ENCODE measurements at places on chromosomes 5 and 9.

GRCh38 chr5:7078901-7079300, 317.0 kb upstream of the ADCY2 start:
- peak; percentile 53 for DNase-seq

DNA sequence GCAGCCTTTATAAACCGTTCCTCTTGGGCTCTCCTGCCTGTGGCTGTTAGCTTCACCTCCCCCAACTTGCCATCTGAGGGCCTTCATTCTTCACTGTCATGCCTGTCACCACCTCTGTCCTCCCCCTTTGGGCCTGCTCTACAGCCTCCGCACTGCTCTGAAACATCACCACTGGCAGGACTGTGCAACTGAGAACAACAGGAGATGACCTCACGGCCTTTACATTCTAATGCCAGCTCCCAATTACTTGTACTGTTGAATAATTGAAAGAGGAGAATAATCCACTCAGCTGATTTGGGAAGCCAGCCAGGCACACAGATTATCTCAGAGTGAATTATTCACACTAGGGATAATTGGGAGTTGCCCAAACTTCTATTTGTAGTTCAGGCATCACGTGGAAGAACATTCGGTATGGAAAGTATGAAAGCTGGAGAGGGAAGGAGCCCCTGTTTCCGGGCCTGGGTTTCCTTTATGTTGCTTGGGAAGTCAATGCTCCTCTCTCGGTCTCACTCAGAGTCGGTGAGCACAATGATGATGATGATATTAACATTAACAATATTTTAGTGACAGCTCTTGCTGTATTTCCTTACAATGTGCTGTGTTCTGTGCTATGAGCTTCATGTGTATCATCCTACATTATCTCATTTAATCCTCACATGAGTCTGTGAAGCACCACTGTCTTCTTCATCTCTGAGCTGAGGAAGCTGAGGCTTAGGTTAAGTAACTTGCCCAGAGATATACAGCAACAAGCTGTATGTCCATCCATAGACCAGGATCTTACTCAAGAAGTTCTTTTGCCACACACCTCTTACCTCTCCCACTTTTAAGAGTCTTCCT, 99.3 kb upstream of the LRRTM2 start:
- DNase-seq, result peak; percentile 43

DNA sequence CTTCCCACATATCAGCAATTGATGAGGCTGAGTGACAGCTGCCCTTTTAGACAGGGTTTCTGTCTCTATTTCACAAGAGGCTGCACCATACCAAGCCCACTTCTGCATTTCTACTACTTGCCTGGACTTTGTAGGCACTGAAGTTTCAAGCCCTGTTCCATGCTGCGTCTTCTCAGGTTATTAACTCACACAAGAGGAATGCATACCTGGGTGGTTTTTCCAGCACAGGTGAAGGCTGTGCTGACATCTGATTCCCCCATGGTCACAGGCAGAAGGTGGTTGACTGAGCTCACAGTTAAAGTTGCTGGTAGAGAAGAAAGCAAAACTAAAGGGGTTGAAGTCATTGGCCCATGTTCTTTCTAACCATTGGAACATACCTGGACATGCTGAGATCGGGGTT, 86.6 kb downstream of the MAMDC2 start:
- no peak for DNase-seq

DNA sequence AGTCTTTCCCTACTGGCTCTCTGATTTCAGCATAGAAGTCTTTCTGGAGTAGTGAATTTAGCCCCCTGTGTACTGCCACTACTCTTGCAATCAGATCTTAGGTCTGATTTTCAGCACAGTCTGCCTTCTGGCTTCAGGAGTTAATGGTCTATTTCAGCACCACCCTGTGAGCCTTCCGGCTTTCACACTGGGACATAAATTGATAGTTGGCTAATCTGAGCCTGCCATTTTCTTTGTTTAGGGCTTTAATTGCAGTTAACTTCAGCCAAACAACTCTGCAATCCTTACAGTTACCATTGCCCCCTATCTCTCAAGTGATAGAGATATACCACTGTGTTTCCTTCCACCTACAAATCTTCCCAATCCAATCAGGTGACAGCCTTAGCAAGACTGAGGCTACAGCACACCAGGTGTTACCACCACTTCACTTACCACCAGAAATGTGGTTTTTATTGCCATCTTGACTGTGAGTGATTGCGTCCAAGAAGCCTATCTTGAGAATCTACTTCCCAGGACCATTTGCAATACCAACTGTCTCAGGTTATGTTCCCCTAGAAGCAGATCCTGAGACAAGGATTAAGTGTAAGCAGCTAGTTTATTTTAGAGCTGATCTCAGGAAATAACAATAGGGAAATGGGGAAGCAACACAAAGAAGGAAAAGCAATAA, 51.9 kb upstream of the NEK6 start:
- peak; percentile 10 for DNase-seq

- no peak for DNase-seq
Observed at GRCh38 chr5:133072021-133072420, 20.2 kb downstream of the HSPA4 start.

DNA sequence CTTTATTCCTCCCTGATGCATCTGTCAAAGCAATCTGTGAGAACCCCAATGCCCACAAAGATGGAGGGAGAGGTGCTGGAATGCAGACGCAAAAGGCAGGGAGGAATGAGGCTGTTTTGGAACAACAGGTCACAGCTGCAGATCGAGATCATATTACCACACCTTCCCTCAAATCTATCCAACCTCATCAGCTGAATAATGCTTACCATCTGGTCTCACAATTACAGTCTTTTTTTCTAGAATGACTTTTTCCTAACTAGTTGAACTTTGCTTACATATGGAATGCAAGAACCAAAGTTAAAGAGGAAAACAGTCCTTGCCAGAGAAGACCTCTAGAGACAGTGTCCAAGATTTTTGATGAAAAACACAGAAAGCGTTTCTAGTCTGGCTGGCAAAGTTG, 158.1 kb downstream of the LPAR1 start:
- no peak for DNase-seq

DNA sequence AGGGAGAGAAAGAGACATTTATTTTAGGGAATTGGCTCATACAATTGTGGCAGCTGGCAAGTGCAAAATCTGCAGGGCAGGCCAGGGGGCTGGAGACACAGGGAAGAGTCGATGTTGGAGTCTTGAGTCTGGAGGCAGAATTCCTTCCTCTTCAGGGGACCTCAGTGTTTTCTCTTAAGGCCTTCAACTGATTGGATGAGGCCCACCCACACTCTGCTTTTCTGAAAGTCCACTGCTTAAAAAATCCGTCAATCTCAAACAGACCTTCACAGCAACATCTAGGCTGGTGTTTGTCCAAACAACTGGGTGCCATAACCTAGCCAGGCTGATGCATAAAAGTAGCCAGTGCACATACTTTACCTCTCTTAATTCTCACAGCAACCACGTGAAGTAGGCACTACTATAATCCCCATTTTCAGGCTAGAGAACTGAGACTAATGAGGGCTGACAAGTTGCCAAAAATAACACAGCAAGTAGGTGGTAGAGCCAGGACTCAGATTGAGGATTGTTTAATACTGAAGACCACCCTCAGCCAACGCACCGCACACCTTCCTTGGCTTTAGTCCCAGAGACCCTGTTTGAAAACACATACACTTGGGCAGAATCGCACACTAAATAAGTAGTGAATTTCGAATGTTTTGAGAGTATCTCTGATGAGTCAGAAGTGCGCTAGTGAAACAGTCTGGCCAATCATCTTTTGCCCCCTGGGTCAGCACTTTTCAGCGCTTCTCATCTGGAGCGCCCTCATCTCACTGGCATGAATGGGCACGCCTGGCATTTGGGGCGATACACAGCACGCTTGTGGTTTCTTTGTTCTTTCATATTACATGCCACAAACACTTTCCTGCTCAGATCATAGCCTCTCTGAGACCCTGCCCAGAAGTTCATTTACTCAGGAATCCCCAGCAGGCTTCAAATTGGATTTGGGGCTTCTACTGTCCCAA, 591.4 kb downstream of the CCDC171 start:
- DNase-seq, result no peak

DNA sequence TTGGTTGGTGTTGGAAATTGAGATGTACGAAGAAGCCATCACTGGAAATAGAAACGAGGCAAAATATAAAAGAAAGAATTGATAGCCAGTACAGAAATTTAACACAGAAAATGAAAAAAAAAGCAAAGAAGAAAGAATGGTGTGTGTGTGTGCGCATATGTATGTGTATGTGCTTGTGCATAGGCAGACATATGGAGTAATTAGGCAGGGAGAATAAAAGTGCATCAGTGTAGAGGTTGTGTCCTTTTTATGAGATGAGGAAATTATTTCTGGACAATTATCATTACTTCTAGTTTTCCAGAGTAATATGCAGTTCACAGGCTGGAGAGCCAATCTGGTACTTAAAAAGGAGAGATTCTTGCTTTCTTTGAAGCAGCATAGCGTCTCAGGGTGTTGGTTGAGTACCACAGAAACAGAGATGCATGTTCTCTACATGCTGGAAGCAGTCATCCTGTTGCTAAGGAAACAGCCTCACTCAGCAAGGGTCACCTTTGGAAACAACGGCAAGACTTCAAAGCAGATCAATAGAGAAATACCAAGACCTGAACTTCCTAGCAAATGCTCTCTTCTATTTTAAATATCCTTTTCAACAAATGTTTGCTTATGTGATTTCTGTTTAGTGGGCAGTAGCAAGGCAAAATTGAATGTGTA, 172.7 kb downstream of the TAF11L14 start:
- no peak for DNase-seq

DNA sequence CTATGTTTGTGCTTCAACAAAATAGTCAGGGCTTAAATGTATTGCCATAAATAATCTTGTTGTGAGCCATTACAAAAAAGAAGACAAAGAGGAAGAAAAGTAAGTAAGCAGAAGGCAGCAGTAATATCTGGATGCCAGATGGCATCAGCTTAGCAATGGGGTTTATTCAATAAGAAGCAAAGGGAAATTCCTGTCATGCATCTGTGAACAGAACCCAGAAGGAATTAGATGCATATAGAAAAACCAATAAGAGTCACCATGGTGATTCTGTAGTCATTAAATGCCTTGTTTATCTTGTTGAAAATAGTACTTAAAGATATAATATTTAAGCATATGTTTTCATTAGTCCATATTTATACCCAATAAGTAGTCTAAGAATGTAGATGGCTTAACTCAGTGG, 216.0 kb downstream of the ADAMTSL1 start:
- DNase-seq, result no peak

DNA sequence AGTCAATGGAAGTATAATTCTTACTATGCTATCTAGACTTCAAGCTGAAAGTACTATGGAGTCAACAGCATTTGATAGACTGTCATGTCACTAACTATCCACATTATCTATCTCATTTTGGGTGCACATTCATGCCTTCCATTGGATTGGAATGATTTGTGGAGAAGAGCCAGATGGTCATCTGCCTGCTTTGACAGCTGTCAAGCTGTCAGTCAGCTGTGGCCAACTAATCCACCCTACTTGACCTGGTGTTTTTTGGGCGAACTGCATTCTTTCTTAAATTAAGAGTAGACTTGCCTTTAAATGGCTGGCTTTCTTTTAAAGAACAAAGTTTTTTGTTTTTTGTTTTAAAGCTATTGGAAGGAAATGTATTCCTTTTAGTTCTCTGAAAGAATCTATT, 151.5 kb downstream of the DCP2 start:
- no peak for DNase-seq

DNA sequence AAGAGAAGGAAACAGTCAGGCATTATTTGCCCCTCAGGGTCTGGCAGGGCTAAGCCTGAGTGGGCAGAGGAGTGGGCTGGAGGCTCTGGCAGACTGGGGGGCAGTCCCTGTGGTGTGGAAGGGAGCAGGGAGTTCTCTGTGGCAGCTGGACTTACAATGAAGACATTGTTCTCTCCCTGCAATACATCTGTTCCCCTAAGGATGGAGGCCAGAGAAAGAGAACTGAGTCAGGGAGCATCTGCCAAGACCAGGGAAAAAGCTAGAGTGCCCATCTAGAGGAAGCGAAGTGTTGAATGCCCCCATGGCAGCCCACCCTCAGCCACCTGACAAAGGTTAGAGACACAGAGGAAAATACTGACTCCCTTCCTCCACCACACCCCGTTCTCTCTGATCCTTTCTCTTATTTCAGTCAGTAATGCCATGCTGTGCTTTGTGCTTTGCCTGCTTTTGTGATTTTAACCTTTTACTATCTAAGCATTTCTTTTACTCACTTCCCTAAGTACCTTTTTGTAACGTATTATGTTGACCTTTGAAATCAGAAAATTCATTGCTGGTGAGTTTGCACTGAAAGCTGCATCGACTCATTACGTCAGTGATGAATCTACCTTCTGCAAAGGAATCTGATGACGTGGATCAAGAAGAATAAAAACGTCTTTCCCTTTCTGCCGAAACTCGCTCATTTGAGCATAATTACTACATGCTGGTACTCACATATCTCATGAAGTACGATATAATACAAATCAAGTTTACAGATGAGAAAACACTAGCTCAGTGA, 76.0 kb downstream of the ACTL7B start:
- no peak for DNase-seq

GRCh38 chr5:150297236-150297890, 5.3 kb downstream of the ARSI start:
- DNase-seq, result no peak

- DNase-seq, result no peak
Observed at GRCh38 chr5:180114304-180115003, 42.9 kb upstream of the RNF130 start.

DNA sequence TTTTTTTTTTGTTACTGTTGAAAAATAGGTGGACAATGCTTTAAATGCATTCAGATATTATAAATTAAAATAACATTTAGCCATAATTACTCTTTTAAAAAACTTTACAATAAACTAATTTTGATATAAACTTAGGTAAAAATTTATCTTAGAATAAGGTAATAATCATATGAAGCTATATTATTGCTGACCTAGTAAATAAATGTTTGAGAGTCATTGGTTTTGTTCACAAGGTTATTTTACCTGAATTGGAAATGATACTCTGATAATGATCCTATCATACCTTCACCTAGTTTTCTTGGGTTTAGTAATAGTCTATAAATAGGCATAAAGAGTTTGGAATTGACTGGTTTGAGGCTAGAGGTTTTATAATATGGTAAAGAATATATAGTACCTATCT, 1076.4 kb upstream of the CDH6 start:
- DNase-seq, result no peak

Data from NCI-H774 (cell line).